Gastrocnemius medialis (tissue), 4 donors: ENCODE measurements at places on chromosomes 11 and 22. TPM values are rescaled to one million over a fixed set of nuclear protein-coding genes. Genes with fewer than 3 reads are reported as not detected.

The FOSL1 gene
- total RNA-seq, result 8.7 TPM

The PRG3 gene
- not detected for total RNA-seq

The FAT3 gene
- 0.36 TPM for total RNA-seq

The B3GAT1 gene
- total RNA-seq, result not detected

The NXPE2 gene
- not detected for total RNA-seq

The CXCR5 gene
- total RNA-seq, result not detected

The USH1C gene
- not detected for total RNA-seq

The BACE1-AS gene
- 13.2 TPM for total RNA-seq

DNA sequence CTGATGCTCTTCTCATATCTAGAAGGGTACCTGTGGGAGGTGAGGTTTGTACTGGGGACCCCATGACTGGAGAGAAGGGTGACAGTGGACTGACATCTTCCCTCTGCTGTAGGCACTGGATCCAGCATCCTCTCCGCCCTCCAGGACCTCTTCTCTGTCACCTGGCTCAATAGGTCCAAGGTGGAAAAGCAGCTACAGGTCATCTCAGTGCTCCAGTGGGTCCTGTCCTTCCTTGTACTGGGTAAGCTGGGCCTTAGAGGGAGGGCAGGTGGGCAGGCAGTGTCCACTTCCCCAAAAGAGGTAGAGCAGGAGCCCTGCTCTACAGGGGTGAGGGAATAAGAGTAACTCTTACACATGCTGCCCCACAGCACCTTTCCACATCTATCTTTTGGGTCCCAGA is 15.9 kb downstream of the DGAT2 start:
- DNase-seq, result no peak
- no peak overlapping the region for H3K4me3 ChIP-seq
- no peaks in the 10 kb centered on the region for H3K4me1 ChIP-seq
- H3K36me3 ChIP-seq, result no peaks in the 10 kb centered on the region
- H3K27ac ChIP-seq, result no peak overlapping the region

GRCh38 chr22:27876684-27877083 is 42.4 kb downstream of the PITPNB start:
- no peaks in the 10 kb centered on the region for H3K27me3 ChIP-seq
- DNase-seq, result no peak
- H3K27ac ChIP-seq, result no peak overlapping the region
- H3K4me3 ChIP-seq, result no peak overlapping the region

DNA sequence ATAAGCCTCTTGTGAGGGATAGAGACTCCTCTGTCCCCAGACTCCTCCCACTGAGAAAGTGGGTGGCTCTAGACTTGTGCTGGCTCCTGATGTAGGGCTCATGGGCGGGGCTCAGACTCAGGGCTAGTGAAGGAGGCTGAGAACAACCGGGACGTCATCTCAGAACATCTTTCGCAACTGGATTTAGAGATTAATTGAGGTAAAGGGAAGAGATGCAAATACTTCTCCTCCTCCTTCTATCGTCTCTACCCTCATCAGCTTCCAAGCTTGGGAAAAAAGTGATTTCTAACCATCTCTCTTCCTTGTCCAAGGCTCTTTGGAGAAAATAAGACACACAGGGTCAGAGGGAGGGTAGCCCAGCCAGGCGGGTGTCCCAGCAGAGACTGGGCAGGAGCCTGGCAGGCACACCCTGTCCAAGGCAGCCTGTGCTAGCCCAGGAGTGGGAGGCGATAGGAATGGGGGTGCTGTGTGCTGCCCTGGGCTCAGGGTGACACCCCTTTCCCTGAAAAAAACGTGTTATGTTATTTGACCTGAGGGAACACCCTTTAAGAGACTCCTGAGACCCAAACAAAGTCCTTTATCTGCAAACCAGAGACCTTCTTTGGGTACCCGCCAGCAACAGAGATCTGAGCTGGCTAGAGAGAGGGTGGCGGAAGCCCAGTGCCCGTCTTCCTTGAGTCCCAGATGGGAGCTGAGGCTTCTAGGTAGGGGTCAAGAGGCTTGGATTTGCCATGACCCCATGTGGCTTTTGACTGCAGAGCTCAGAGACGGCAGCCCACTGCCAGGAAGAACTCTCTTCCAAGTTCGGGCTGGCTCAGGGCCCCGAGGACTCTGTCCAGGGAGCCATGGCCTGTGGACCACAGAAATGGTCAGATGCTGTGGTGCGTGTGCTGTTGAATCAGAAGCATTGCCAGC is 160.9 kb downstream of the ADAMTS15 start:
- peaks cover 18% of the 10 kb centered on the region for H3K4me1 ChIP-seq
- DNase-seq, result peak; percentile 83
- H3K27me3 ChIP-seq, result no peaks in the 10 kb centered on the region

GRCh38 chr11:11279956-11280689 is 72.9 kb downstream of the CSNK2A3 start:
- no peaks in the 10 kb centered on the region for H3K36me3 ChIP-seq
- no peak for DNase-seq
- H3K4me1 ChIP-seq, result no peaks in the 10 kb centered on the region
- H3K4me3 ChIP-seq, result no peak overlapping the region
- no peaks in the 10 kb centered on the region for H3K27me3 ChIP-seq

- no peaks in the 10 kb centered on the region for H3K36me3 ChIP-seq
- H3K27me3 ChIP-seq, result no peaks in the 10 kb centered on the region
- no peak for DNase-seq
- H3K4me1 ChIP-seq, result peaks cover 4% of the 10 kb centered on the region
Measured at GRCh38 chr11:126393143-126393542, 37.7 kb downstream of the ST3GAL4 start.

- no peaks in the 10 kb centered on the region for H3K27me3 ChIP-seq
- no peaks in the 10 kb centered on the region for H3K36me3 ChIP-seq
- no peak for DNase-seq
- no peak overlapping the region for H3K27ac ChIP-seq
- no peak overlapping the region for H3K4me3 ChIP-seq
- H3K4me1 ChIP-seq, result no peaks in the 10 kb centered on the region
Measured at GRCh38 chr11:97048481-97048880, 658.7 kb downstream of the JRKL start.

- peak; percentile 76 for DNase-seq
- no peaks in the 10 kb centered on the region for H3K36me3 ChIP-seq
- H3K4me1 ChIP-seq, result peaks cover 25% of the 10 kb centered on the region
- no peak overlapping the region for H3K4me3 ChIP-seq
- H3K27ac ChIP-seq, result peak overlapping the region; percentile 97
Measured at GRCh38 chr22:27685515-27685914, 116.0 kb downstream of the MN1 start.

- DNase-seq, result no peak
- H3K36me3 ChIP-seq, result peaks cover 13% of the 10 kb centered on the region
- no peak overlapping the region for H3K4me3 ChIP-seq
- H3K27me3 ChIP-seq, result no peaks in the 10 kb centered on the region
- peaks cover 4% of the 10 kb centered on the region for H3K4me1 ChIP-seq
Measured at GRCh38 chr11:61413496-61413895, 16.3 kb downstream of the CPSF7 start.

DNA sequence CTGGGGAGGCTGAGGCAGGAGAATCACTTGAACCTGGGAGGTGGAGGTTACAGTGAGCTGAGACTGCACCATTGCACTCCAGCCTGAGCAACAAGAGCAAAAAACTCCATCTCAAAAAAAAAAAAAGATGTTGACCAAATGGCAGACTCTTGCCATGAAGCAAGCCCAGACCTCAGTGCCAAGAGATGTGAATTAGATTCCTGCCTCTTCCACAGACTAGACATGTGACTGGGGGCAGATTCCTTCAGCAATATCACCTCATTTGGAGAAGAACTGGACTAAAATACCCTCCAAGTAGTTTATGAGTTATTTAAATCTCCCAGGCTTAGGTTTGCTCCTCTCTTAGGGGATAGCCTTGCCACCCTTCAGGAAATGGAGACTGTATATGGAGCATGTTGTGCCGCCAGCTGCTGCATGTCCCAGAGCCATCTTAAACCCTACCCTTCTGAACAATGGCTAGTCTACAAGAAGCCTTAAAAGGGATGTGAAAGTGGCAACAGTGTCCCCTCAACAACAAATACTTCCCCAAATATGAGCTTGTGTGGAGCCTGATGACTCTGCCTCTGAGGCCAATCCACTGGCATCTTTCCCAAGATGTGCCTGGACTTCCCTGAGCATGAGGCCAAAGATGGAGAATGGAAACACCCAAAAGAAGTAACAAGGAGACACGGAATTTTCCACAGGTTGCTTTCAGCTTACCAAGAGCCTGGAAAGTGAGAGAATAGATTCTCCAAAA is 763 bp upstream of the MS4A7 start:
- H3K4me3 ChIP-seq, result no peak overlapping the region
- no peaks in the 10 kb centered on the region for H3K36me3 ChIP-seq
- H3K27me3 ChIP-seq, result no peaks in the 10 kb centered on the region
- no peaks in the 10 kb centered on the region for H3K4me1 ChIP-seq
- no peak overlapping the region for H3K27ac ChIP-seq

DNA sequence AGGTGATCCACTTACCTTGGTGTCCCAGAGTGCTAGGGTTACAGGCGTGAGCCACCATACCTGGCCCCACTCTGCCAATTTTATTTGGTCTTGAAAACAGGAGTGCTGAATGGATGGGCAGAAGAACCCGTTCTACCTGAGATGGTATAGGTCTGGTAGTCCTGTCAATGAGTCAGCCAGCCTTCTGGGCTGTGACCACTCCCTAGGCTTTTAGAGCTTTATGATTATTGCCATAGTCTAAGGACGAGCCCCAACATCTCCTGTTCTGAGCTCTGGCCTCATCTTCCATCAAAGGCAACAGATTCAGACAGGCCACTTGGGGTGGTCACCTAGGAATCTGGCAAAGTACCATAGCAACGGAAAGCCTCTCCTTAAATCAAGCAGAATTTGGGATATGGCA is 11.5 kb downstream of the ZDHHC5 start:
- H3K27me3 ChIP-seq, result no peaks in the 10 kb centered on the region
- H3K36me3 ChIP-seq, result peaks cover 38% of the 10 kb centered on the region
- H3K4me3 ChIP-seq, result no peak overlapping the region

GRCh38 chr11:96664110-96664509 is 274.3 kb downstream of the JRKL start:
- no peaks in the 10 kb centered on the region for H3K27me3 ChIP-seq
- no peaks in the 10 kb centered on the region for H3K4me1 ChIP-seq
- H3K27ac ChIP-seq, result no peak overlapping the region
- no peak for DNase-seq
- H3K36me3 ChIP-seq, result no peaks in the 10 kb centered on the region

DNA sequence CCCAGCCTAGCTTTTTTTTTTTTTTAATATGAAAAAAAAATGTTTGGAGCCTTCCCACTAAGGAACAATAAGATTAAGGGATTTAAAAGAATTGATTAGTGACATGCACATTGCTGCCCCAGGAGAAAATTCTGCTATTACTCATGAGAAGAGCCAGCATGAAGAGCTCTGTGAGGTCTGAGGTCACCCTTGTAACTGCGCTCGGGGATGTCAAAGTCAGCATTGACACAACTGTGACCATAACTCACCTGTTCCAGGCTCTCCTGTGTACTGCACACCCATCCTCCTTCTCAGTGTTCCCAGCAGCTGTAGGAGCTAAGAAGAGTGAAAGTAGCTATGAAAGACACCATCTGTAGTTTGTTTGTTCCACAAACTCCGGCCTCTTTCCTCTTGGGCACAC is 109.8 kb upstream of the FGF3 start:
- H3K4me3 ChIP-seq, result no peak overlapping the region
- H3K27ac ChIP-seq, result no peak overlapping the region
- H3K36me3 ChIP-seq, result no peaks in the 10 kb centered on the region
- H3K4me1 ChIP-seq, result no peaks in the 10 kb centered on the region
- DNase-seq, result no peak
- peaks cover 4% of the 10 kb centered on the region for H3K27me3 ChIP-seq
